ENCODE measurements at places on chromosomes 1 and 21.

- no peak overlapping the region for H3K27ac ChIP-seq
- no peak overlapping the region for H3K4me3 ChIP-seq
- no peak for DNase-seq
Measured at GRCh38 chr1:93774707-93775106, 93.1 kb upstream of the BCAR3 start.

GRCh38 chr1:20197329-20197791 is 11.0 kb upstream of the PLA2G2C start:
- no peak overlapping the region for H3K4me3 ChIP-seq
- H3K36me3 ChIP-seq, result no peaks in the 10 kb centered on the region
- H3K27ac ChIP-seq, result no peak overlapping the region
- H3K27me3 ChIP-seq, result no peaks in the 10 kb centered on the region

DNA sequence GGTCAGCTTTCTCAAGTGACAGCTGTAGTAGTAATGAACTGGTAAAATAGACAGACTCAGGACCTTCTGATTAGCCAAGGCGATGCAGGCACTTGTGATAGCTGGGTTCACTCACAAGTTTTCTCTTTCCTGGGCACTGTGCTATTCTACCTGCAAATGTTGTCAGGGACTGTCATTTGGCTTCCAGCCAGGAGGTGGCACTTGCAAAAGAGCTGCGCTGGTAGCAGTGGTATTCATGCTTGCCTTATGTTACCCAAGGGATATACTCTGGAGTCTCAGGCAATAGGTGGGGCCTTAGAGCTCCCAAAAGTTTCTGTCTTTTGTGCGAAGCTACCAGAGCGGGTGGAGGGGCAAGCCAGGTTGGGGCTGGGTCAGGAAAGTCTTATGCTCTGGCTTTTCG is 23.5 kb downstream of the IFI44 start:
- no peak overlapping the region for H3K4me3 ChIP-seq
- no peak for DNase-seq
- H3K27me3 ChIP-seq, result no peaks in the 10 kb centered on the region
- no peak overlapping the region for H3K27ac ChIP-seq
- H3K4me1 ChIP-seq, result no peaks in the 10 kb centered on the region

GRCh38 chr1:35175602-35176001 is 17.3 kb downstream of the SFPQ start:
- H3K4me1 ChIP-seq, result peaks cover 25% of the 10 kb centered on the region
- H3K4me3 ChIP-seq, result no peak overlapping the region
- no peaks in the 10 kb centered on the region for H3K27me3 ChIP-seq
- H3K36me3 ChIP-seq, result peaks cover 62% of the 10 kb centered on the region

- no peaks in the 10 kb centered on the region for H3K27me3 ChIP-seq
- no peak overlapping the region for H3K27ac ChIP-seq
- H3K4me1 ChIP-seq, result no peaks in the 10 kb centered on the region
Measured at GRCh38 chr1:47696404-47696736, 258.5 kb downstream of the FOXD2 start.

GRCh38 chr1:10934150-10934818 is 78.2 kb upstream of the TARDBP start:
- H3K27me3 ChIP-seq, result no peaks in the 10 kb centered on the region
- no peak overlapping the region for H3K4me3 ChIP-seq
- H3K36me3 ChIP-seq, result no peaks in the 10 kb centered on the region
- DNase-seq, result no peak

DNA sequence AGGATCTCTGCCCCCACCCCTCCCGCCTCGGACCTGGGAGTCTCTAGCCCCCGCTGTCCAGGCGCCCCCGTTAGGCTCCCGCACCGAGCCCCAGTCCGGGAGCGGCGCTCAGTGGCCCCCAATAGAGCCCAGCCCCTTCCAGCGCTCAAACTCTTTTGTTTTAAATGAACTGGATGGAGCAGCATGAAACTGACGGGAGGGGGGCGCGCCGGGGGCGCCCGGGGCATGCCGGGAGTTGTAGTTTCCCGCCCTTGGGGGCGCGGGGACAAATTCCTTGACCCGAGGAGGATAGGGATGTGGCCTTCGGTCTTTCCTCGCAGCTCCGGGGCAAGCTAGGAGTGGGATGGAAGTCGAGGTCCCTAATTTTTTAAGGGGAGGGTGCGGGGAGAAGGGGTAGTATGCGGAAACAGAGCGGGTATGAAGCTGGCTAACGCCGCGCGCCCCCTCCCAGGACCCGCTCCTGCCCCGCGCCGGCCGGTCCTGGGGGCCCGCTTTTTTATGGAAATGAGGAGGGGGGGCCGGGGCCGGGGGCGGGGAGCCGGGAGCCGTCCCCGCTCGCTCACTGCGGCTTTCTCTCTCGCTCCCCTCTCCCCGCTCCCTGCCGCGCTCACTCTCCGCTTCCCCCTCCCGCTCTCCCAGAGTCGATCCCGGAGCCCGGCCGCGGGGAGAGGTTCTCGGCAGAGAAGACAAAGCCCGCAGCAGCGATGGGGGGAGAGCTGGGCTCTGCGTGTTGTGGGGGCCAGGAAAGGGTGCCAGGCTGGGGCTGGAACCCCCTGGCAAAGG is at the start of gene MEX3A:
MEX3A (minus strand) TSS at position 157 of the 783 bp plus-strand sequence. CDS start 467 bp downstream, outside the sequence.
- H3K36me3 ChIP-seq, result no peaks in the 10 kb centered on the region
- peak within 1 kb of the TSS; percentile 84 for H3K4me3 ChIP-seq
- peak within 1 kb of the TSS; percentile 67 for H3K27ac ChIP-seq
- no peak for DNase-seq
- H3K4me1 ChIP-seq, result peaks cover 39% of the 10 kb centered on the region

GRCh38 chr1:68168545-68169171 is 63.7 kb downstream of the WLS start:
- peak overlapping the region; percentile 30 for H3K27ac ChIP-seq
- no peaks in the 10 kb centered on the region for H3K27me3 ChIP-seq

- H3K27ac ChIP-seq, result no peak overlapping the region
- H3K4me3 ChIP-seq, result no peak overlapping the region
- H3K36me3 ChIP-seq, result no peaks in the 10 kb centered on the region
Measured at GRCh38 chr1:247228133-247228532, 27.7 kb upstream of the VN1R5 start.

GRCh38 chr1:3351449-3352298 is 102.8 kb upstream of the ARHGEF16 start:
- peak overlapping the region; percentile 91 for H3K27ac ChIP-seq
- no peaks in the 10 kb centered on the region for H3K36me3 ChIP-seq

DNA sequence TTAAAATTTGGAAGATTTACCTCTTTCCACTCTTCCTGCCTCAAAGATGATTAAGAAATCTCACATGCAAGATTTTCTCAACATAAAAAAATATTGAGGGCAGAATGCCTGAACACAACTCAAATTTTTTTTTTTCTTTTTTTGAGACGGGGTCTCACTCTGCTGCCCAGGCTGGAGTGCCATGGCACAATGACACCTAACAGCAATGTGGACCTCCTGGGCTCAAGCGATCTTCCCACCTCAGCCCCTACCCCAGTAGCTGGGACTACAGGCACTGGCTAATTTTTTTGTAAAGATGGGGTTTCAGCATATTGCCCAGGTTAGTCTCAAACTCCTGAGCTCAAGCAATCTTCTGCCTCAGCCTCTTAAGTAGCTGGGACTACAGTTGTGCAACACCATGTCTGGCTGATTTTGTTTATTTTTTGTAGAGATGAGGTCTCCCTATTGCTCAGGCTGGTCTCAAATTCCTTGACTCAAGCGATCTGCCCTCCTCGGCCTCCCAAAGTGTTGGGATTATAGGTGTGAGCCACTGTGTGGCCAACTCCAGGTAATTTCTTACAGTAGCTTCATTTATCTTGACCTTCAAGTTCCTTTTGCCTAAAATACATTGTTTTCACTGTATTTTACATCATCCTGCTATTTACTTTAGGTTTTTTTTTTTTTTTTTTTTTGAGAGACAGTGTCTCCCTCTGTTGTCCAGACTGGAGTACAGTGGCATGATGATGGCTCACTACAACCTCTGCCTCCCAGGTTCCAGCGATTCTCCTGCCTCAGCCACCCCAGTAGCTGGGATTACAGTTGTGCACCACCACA is 10.4 kb downstream of the NUCKS1 start:
- H3K27ac ChIP-seq, result no peak overlapping the region
- H3K27me3 ChIP-seq, result no peaks in the 10 kb centered on the region
- H3K4me1 ChIP-seq, result peaks cover 50% of the 10 kb centered on the region
- no peak overlapping the region for H3K4me3 ChIP-seq
- peaks cover 16% of the 10 kb centered on the region for H3K36me3 ChIP-seq

DNA sequence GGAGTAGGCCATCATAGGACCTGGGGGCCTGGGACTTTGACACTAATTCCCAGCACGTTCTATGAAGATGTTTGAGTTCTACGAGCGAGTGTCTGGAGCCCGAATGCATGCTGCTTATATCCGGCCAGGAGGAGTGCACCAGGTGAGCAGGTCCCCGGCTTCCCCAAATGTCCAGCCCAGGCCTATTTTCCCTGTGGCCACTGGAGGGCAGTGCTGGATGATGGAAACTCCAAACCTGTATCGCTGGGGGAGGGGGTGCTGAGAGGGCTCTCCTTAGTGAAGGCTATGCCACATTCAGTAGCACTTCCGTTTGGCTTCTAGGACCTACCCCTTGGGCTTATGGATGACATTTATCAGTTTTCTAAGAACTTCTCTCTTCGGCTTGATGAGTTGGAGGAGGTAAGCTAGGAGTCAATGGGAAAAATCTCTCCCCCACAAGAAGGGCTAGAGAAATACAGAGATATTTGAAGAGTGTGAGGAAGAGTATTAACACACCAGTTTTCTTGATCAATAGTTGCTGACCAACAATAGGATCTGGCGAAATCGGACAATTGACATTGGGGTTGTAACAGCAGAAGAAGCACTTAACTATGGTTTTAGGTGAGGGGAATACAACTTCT is 5.2 kb upstream of the FCER1G start:
- H3K27me3 ChIP-seq, result no peaks in the 10 kb centered on the region
- H3K27ac ChIP-seq, result peak overlapping the region; percentile 76
- H3K4me1 ChIP-seq, result peaks cover 43% of the 10 kb centered on the region

GRCh38 chr1:203325026-203325417 is 19.7 kb downstream of the BTG2 start:
- H3K27me3 ChIP-seq, result no peaks in the 10 kb centered on the region
- H3K4me3 ChIP-seq, result no peak overlapping the region
- no peak for DNase-seq
- H3K27ac ChIP-seq, result peak overlapping the region; percentile 93

DNA sequence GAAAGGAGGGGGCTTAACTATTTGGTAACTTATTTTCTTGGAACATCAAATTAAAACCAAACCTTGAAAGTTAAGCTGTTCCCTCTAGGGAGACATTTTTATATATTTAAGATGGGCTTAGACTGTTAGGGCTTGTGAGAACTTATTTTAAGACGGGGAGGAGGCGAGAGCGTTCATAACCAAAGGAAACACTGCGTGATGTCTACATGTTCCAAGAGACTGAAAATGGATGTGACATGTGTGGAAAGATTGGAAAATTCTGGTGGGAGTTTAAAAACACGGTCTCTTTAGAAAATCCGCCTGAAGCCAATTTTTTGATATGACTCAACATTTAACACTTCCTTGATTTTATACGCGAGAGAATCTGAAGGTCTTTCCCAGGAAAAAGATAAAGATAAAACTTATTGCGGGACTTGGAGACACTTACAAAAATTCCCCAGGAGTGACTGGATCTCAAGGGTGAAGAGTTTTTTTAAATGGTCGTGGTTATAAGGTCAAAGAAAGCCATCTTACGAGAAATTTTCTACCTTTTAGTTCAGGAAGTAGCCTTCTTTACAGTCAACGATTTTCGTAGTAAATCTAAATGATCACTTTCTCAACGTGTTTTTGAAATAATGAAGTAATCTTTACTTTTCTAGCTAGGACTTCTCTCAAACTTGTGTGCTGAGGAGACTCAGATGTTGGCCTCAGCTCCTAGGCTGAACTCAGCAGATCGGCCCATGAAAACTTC is 828 bp downstream of the PNRC2 start:
- DNase-seq, result no peak
- peaks cover 7% of the 10 kb centered on the region for H3K36me3 ChIP-seq
- peaks cover 63% of the 10 kb centered on the region for H3K4me1 ChIP-seq
- peak overlapping the region; percentile 100 for H3K27ac ChIP-seq

- H3K36me3 ChIP-seq, result peaks cover 17% of the 10 kb centered on the region
- H3K27me3 ChIP-seq, result no peaks in the 10 kb centered on the region
- H3K4me1 ChIP-seq, result peaks cover 18% of the 10 kb centered on the region
- H3K4me3 ChIP-seq, result no peak overlapping the region
Measured at GRCh38 chr1:3504151-3504821, 49.8 kb downstream of the ARHGEF16 start.

DNA sequence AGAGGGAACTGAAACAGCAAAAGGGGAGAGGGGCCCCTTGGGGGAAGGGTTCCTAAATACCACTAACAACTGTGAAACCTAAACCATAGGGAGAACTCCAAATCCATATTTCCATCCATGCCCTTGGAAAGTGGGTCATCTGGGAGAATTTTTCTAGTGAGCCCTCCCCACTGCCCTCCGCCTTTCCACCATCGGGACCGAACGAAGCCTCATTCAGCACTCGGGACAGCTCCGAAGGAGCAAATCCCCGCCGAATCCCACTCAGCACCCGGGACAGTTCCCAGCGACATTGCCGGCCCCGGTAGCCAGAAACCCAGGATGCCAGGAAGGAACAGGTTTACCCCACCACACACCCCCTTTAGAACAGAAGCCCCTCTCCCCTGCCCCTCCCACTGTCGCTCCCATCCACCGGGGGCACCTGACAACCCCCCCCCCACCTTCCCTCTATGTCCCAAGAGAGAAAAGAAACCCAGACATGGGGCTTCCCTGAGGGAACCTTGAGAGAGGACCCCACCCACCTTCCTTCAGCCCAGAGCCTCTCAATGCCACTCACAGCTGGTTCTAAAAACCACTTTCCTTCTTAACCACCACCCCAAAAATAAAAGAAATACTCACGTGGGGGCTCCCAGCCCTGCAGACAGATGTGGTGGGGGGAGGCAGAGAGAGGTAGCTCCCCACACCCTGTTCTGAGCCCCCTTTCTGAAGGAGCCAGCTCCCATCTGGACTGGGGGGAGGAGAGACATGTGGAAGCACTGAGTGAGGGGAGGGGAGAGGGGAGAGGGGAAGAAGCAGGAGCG is 4.5 kb downstream of the DLGAP3 start:
- H3K4me3 ChIP-seq, result no peak overlapping the region
- H3K36me3 ChIP-seq, result no peaks in the 10 kb centered on the region
- H3K27ac ChIP-seq, result no peak overlapping the region
- DNase-seq, result no peak

DNA sequence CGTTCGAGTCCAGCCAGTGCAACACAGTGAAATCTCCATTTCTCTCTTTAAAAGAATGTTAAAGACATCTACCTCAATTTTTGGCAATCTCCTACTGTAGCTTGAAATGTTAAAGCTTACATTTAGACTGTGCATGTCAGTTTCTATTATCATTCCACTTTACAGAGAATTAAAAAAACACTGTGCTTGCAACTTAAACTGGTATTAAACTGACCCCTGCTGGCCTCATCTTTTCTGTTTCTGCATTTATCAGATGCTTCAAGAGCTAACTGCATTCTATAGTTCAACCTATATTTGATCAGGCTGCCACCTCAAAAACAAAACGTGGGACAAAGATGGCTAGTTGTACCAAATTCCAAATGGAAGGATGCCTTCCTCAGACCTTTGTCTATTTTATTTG is 226.5 kb downstream of the SMYD3 start:
- no peaks in the 10 kb centered on the region for H3K4me1 ChIP-seq
- no peaks in the 10 kb centered on the region for H3K27me3 ChIP-seq
- H3K36me3 ChIP-seq, result no peaks in the 10 kb centered on the region
- DNase-seq, result no peak
- H3K27ac ChIP-seq, result no peak overlapping the region

Data from esophagus muscularis mucosa (tissue), 4 donors.